Fibroblast of the aortic adventitia (primary cell): ENCODE measurements at places on chromosomes 2 and 18. TPM values are rescaled to one million over a fixed set of nuclear protein-coding genes. Genes with fewer than 3 reads are reported as not detected.

Gene HOXD13
- total RNA-seq: not detected in 2 replicates

Gene NCKAP5
- 1.7 and 4.4 TPM in 2 replicates for total RNA-seq

Gene FAM237A
- not detected in 2 replicates for total RNA-seq

Gene GPR35
- total RNA-seq: 0.09 and 0.25 TPM in 2 replicates

Gene NCKAP1
- total RNA-seq: 76.4 and 167 TPM in 2 replicates

Gene C2orf78
- total RNA-seq: not detected in 2 replicates

Gene RELCH
- total RNA-seq: 44.0 and 52.0 TPM in 2 replicates

Gene TFPI
- 72.5 and 596 TPM in 2 replicates for total RNA-seq

Gene C2orf80
- total RNA-seq: not detected in 2 replicates

Gene IL1A
- total RNA-seq: 0.90 TPM in 1 of 2 replicates, not detected in the other
